Activated CD4-positive, alpha-beta T cell treated with anti-CD3 and anti-CD28 coated beads for 1 hour (primary cell): ENCODE measurements at places on chromosomes 16 and 17.

GRCh38 chr16:85329059-85329812 is 217.0 kb upstream of the CIBAR2 start:
- DNase-seq, result no peak

DNA sequence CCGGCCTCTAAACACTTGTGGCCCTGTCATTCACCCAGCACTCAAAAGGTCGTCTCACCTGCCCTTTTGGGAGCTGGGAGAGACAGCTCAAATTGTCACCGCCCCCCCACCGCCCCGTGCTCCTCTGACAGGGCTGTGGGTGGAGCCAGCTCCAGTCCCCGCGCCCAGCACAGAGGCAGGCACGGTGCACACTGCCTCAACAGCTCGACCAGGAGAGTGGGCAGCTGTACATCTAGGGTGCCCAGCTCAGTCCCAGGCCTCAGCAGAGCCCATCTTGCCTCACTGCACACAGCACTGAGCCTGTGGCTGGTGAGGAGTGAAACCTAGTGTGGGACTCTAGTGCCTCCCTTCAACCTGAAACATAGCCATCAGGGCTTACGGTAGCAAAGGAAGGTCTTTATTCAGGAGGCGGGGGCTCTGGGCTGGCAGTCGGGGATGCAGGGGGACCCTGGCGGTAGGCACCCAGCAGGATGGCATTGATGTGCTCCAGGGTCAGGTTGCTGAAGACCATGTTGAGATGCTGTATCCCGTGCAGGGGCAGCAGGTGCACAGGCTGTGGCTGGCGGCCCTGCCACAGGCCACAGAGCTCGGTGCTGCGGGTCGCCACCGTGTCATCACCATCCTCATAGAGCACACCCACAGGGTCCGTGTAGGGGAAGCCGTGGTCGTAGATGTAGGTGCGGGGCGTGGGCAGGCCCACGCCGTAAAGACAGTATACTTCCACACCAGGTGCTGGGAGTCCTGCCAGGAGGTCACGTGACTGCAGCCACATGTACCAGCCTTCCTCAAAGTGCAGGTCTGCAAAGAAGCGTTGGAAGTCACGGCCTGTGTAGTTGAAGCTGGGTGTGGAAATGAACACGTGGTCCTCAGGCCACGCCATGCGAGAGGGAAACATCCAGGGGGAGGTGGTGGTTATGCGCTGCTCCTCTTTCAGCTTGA is 3.1 kb upstream of the PSMB10 start:
- DNase-seq, result no peak

DNA sequence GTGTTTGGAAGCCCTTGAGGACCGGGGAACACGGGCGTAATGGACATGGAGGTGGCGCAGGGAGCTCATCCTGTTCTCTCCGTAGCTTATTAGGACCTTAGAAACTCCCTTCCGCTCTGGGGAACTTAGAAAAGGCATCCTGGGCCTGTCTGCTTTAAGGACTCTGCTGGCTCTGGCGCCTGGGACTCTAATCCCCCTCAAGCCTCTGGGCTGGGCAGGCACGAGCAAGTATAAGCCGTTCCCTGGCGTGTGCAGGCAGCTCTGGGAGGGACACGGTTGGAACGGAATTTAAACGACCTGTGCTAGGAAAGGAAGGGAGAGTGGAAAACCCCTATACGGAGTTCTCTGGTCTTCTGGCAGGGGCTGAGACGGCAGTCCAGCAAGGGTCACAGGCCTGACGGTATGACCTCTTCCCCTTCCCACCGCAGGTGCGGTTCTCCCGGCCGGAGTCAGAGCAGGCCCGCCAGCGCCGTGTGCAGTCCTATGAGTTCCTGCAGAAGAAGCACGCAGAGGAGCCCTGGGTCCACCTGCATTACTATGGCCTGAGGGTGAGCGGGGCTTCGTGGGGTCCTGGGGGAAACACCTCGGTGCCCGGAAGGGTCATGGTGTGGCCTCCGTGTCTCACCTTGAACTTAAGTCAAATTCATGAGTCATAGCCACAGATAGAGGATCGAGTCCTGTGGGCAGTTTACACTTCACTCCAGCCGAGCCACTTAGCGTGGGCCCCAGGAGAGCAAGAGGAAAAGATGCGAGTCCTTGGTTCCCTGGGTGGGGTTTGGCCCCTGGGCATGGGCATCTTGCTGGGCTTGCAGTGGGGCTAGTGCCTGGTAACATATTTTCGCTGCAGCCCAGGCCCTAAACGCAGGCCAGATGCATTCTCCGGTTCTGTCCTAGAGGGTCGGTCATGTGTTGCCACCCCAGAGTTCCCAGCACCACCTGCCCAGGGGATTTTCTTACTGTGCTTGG is 17.7 kb downstream of the POLR3E start:
- no peak for DNase-seq

- no peak for DNase-seq
Measured at GRCh38 chr16:67311607-67312488, 14.7 kb downstream of the KCTD19 start.

GRCh38 chr16:31376705-31377104 is 16.4 kb upstream of the ITGAD start:
- DNase-seq, result no peak

DNA sequence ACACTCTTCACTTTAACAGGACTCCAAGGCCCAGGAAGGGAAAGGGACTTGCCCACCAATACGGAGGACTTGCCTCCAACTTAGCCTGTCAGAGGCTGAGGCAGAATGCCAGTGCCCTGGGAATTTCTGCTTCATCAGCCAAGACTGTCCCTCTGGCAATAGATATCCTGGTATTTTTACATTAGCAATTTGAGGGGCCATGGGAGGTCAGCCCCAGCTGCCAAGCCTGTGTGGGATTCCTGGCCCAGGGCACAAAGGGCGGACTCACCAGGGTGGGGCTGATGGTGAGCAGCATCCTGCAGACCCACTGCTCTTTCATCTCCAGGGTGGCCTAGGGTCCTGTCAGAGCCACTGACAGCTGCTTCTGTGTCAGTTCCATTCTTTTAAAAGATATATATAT is 78.3 kb upstream of the CIBAR2 start:
- no peak for DNase-seq

DNA sequence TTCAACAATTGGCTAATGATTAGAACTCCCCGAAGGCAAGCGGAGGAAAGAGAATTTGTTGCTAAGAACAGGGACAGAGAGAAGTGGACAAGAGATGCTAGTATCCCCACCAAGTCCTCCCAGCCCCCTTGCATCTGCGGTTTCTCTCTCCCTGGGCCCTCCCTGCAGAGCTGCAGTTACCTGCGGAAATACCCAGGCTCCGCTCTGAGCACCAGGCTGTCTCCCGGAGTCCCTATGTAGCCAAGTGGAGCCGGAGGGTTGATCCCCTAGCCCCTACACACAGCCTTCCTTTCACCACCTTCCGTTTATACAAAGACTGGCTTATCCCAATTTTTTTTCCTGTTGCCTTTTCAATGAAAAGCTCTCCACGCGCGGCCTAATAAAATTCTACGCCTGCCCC is 834.4 kb downstream of the KCNJ2 start:
- DNase-seq, result no peak

DNA sequence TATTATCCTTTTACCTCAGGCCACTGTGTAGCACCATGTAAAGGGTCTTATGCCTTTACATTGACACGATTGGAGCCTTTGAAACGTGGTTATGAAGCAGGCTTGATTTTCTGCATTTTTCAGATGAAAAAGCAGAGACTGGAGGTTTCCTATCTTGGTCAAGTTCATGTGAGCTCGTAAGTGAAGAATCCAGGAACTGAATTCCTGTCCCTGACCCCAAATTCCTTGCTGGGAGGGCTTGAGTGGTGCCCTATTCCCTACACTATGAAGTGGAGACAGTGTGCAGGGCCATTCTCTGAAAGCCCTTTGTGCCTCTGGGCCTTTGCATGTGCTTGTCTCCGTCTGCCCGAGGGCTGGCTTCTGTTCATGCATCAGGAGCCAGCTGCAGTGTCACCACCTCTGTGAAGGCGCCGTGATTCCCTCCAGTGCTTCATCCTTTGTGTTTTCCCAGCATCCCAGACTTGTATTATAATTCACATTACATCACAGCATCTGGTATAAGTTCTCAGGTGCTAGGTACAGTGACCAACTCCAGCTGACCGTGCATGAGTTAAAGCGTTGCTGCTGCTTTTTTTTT is 181.1 kb downstream of the SNX29 start:
- DNase-seq, result no peak

DNA sequence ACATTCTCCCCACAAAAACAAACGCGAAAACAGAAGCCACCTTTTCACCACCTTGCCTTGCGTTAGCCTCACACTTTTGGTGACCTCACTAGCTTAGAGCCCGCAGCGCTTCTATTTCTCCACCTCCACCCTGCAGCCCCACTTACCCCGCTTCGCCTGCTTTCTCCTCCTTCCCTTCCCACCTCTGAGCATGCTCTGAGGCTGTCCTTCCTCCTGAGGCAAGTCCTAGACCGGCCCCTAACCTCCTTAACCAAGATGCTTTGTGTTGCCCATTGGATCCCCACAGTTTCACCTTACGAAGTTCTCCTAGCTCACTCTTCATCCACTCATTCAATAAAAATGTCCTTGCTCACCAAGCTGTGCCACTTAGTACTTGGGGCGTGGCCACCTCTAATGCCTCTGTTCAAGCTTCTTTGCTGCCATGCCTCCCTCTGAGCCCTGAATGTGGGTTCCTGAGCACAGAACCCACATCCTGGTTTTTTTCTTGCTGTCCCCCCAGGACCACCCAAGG is 1.3 kb downstream of the GNGT2 start:
- no peak for DNase-seq

- DNase-seq, result no peak
Measured at GRCh38 chr17:53765609-53766008, 57.1 kb upstream of the KIF2B start.

DNA sequence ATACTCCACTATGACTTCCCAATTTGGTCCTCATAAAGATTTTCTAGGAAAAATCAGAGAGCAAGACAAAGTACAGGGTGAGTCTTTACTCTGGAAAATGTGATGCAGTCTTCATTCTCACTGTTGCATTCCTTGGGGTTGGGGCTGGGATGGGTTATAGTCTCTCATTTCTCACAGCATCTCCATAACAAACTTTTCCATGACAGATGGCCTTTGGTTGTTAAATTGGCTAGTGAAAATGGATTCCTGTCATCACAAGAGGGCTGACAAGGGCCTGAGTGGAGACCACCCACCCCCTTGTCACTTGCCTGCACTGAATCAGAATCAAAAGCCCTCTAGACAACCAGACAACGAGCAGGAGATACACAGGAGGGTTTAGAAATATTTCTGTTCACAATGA is 174.6 kb downstream of the AATF start:
- no peak for DNase-seq

DNA sequence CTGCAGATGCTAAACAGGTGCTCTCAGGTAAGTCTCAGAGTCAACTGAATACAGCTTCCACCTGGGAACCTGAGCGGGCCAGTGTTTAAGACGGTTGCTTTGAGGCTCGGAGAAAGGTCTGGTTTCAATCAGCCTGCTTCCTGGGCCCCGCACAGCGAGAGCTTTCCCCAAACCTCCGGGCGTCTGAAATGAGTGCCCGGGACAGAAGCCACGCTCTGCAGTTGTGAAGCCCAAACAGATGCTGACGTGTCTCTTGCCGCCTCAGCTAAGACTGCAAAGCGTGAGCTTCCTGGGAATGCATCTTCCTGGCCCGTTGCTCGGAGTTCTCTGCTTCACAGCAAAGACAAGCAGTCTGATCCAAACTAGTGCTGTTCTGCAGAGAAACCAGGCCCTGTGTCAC is 36.7 kb downstream of the PLXDC1 start:
- no peak for DNase-seq

GRCh38 chr17:12553625-12554024 is 112.1 kb upstream of the MYOCD start:
- DNase-seq, result no peak

DNA sequence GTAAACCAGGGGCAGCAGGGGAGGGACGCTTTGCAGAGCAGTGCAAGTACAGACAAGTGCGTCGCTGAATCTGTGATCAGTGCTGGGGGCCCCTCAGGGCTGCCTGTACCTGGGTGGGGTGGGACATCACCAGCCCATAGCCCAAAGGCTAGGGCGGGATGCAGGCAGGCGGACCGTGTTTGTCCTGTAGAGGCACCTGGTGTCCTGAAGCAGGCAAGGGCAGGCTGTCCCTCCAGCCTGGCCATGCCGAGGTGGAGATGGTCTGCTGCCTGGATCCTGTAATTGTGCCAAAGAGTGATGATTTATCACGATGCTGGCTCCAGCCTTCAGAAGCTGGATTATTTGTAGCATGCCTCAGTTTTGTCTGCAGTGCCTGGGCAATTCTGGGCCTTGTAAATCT is 137.9 kb upstream of the GSE1 start:
- no peak for DNase-seq

DNA sequence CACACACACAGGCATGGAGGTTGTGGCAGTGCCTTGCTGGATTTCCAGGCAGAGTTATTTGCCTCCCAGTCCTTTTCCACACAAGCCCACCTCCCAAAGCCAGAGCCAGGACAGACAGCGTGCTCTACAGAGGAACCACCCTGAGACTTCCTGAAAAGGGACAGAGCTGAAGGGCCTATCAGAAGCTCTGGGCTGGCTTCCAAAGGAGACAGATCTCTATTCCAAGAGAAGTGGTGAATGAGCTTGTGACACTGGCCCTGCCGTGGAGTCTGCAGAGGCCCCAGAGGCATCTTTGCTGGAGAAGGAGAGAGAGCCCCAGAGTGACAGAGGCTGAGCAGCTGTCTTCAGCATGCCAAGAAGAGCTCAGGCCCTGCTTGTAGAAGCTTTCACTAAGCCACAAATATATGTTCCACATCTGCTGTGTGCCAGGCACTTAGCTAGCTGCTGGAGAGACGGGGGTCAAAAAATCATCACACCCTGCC is 8.3 kb upstream of the LPCAT2 start:
- DNase-seq, result no peak

DNA sequence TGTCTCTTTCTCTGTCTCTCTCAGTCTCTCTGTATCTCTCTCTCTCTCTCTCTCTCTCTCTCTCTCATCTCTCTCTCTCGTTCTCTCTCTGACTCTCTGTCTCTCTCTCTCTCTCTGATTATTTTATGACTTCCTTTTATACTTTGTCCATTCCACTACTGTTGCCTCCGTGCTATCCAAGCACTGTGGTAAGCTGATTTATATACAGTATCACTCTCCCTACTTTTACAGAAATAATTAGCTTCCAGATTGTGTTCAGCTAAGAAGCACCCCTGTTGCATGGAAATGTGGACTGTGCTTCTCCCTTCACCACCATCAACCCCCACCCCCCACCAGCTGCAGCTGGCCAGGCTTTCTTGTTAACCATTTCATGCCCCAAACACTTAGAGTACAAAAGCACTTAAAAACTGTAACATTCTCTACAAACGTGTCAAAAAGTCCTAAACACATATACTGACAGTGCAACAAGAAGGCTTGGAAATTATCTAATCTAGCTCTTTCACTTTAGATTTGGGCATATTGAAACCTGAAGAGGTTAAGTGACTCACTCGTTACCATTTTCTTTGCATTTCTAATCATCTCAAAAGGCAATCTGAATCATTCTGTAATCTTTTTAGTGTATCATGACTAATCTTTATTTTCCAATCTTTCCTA is 11.6 kb upstream of the TMEM100 start:
- no peak for DNase-seq
